Spleen (tissue), 13 donors: ENCODE measurements at places on chromosomes 3 and 15.

DNA sequence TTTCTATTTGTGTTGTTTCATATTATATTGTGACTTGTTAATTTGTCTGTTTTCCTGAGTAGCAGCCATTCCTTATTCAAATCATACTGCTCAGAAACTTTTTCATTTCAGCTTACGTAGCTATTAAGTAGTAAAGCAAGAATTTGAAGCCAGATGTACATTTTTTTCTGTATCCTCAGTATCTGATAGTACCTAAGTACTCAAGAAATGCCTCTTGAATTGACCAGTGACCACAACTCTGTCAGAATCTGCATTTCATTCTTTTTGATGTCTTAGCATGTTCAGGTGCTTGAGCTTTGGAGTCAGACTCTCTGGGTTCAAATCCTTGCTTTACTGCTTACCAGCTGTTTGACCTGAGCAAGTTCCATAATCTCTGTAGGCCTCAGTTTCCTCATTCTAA lies 30.6 kb downstream of the ZFAND6 start:
- DNase-seq: no peak

GRCh38 chr3:128364291-128364690 lies 102.4 kb downstream of the DNAJB8 start:
- peak; percentile 59 for DNase-seq

- DNase-seq: no peak
Observed at GRCh38 chr15:50358845-50359244, 3.8 kb upstream of the GABPB1 start.

- no peak for DNase-seq
Observed at GRCh38 chr3:99755831-99756230, 61.8 kb upstream of the CMSS1 start.

- DNase-seq: no peak
Observed at GRCh38 chr3:97967966-97968365, 4.3 kb downstream of the RIOX2 start.

DNA sequence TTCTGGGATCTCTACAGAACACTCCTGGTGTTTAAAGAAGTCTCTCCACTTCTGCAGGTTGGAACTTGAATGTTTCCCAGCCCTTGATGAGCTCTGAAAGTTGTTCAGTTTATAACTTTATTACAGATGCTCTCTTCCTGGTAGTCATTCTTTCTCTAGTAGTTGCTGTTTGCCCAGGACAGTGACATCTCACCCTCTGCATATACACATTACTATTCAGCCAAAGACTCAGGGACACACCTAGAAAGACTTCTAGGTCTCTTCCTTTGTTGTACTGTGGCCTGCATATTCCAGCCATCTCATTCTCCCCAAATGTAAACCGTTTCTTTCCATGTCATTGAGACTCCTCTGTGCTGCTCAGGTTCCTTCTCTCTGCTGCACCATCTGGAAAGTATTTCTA lies 76.7 kb downstream of the MITF start:
- DNase-seq: no peak

GRCh38 chr3:167120828-167121227 lies 259.3 kb downstream of the ZBBX start:
- DNase-seq: no peak
